Right cardiac atrium (tissue), 5 donors: ENCODE measurements at places on chromosomes 3 and 15.
A peak's percentile ranks its signal among the peaks of the same experiment; 100 is the strongest.

DNA sequence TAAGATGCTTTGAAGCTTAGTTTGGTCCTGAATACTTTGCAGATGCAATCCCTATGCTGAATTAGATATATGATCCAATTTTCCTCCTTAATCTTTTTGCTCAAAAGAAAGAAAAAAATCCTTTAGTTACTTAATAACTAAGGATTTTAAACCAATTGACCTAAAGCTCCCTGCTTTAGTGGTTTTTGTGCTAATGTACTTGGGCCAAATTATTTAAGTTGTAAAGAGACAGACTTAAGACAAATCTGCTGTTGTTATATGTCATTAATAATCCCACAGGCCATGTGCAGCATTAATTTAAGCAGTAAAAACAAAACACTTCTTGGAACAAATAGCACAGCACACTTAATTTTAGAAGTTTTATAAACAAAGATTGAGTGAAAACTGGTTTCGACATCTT is 776.1 kb upstream of the SEMA6D start:
- no peak for DNase-seq

GRCh38 chr15:34621675-34622074 is 38.2 kb upstream of the GOLGA8B start:
- no peak for DNase-seq

DNA sequence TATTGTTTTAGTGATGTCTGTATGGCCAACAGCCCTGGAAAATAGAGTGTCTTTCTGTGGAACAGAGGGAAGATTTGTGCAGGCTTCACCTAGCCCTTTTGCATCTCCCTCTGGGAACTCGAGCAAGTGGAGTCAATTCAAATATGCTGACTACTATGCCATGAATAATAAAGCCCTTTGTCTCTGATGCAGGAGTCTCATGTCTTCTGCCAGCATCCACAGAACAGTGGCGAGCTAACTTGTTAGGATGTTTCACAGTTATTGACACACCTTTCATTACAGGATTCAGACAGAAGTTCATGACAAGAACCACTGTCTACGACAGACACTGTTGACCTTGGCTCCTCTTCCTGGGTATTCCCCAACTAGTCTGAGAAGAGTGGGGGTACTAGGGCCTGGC is 15.6 kb upstream of the CCDC54 start:
- DNase-seq: no peak

DNA sequence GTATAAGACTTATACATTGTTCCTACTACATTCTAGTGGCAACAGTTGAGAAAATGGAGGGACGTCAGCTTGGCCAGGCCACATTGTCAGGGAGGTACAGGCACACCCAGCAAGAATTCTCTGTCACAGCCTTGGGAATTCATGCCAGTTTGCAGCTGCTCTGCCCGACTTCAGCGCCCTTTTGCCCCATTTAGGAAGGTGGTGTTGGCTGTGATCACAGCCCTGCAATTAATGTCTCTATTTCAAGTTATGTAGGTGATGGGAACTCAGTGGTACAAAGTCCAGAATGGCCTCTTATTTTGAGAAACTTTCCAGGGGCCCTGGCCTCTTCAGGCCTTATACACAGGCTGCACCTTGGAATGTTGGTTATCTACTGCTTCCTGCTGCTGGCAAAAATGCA is 26.7 kb downstream of the AMOTL2 start:
- DNase-seq: peak; percentile 7

DNA sequence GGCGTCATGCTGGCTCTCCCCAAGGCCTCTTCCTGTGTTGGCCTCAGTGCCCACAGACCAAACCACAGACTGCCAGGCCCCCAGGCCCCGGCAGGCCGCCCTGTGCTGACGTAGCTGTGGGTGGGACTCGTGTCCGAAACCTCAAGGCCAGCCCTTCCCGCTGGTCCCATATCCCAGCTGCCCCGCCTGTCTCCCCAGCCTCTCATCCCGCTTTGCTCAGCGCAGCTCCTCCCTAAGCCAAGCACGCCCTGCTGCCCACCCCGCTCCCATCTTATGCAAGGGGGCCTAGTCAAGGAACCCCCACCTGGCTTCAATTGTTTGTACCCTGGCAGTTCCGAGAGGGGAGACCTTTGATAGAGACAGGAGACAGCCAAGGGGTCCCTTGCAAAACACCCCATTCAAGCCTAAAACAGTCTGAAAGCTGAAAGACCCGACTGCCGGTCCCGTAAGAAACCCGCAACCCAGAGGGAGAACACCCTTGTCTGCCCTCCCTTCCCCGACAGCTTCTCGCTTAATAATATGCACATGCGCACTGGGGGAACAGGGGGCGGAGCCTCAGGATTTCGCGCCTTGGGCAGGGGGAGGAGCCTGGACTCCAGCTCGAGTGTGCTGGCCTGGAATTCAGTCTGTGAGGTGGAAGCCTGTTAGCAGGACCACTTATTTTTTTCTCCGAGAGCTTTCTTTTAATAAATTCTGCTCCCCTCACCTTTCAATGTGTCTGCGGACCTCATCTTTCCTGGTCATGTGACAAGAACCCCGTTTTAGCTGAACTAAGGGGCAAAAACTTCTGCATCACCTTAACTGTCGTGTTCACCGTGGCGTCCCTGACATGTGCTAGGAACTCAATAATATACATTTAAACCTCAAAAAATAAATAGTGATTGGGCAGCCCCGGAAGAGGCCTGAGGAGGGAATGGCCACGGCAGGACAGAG is 17.2 kb downstream of the TNFAIP8L3 start:
- peak; percentile 92 for DNase-seq

GRCh38 chr3:113952921-113953320 is 5.1 kb downstream of the ZDHHC23 start:
- no peak for DNase-seq

DNA sequence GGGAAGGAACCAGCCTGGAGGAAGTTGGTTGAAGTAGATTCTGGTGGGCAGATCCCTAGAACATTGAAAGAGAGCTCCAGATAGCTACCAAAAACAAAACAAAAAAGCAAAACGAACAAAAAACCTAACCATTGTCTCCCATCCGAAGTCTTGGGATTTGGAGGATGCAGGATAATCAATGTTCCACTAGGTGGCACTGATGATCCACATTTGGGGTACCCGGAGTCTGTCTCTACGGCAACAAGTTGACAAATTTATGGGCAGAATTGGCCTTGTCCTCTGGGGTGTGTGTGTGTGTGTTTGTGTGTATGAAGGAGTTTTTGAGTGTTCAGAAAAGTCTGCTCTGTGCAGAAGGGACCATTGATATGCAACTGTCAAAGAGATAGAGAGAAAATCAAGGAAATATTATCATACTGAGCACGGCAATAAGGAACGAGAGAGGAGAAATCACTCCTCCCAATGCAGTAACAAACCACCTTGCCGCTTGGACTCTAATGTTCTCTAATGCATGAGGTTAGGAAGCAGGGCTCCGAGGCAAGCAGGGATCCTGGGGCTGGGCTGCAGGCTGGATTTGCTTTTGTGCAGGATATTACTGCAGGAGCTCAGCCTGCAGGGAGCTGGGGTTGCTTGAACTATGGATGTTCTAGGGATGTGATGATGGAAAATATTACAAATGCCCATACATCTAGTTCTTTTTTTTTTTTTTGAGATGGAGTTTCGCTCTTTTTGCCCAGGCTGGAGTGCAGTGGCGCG is 59.8 kb upstream of the KLHL25 start:
- DNase-seq: no peak

- DNase-seq: no peak
These were observed 163.6 kb upstream of the NDN start for GRCh38 chr15:23850666-23851065.

DNA sequence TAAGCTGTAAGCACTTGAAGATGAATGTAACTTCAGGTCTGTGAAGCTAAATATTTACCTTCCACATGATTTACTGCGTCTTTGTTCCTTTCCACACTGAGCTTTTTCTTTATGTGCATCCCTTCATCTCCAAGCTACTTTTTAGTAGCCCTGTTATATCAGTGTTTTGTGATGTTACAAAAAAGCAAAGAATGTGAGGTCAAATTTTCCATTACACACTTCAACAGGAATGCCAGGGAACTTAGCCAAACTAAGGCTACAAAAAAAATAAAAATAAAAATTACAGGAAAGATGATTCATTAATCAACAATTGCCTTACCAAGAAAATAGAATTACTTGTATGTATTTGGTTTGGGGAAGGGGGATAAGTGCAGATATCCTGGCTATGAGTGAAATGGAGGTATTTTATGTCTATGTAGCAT is 73.0 kb downstream of the FILIP1L start:
- no peak for DNase-seq

- no peak for DNase-seq
These were observed 440.7 kb upstream of the THBS1 start for GRCh38 chr15:39140060-39140604.

DNA sequence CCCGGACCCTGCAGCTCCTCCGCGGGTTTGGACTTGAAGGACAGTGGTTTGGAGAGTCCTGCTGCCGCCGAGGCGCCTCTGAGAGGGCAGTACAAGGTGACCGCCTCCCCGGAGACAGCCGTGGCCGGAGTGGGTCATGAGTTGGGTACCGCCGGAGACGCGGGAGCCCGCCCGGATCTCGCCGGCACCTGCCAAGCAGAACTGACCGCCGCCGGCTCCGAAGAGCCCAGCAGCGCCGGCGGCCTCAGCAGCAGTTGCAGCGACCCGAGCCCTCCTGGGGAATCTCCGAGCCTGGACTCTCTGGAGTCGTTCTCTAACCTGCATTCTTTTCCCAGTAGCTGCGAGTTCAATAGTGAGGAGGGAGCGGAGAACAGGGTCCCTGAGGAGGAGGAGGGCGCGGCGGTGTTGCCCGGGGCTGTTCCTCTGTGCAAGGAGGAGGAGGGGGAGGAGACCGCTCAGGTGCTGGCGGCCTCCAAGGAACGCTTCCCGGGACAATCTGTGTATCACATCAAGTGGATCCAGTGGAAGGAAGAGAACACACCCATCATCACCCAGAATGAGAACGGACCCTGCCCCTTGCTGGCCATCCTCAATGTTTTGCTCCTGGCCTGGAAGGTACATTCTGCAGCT is 634 bp downstream of the MINDY2 start:
- DNase-seq: peak; percentile 59

DNA sequence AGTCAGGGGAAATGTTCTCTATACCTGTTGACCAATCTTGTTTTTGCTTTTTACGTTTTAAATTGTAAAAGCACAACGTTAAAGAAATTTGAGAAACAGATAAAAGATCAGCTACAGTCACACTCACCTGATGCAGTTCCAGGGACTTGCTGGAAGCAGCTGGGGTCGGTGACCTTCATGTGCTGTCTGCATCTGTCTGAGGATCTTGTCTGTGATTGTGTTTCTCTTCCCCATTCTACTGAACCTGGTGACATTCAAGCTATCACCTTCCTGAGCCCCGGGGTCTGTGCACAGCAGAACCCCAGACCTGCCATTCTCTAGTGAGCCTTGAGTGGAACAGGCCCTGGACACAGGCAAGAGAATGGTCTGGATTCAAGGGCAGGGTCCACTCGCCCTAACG is 66.4 kb upstream of the SIAH2 start:
- DNase-seq: no peak

- no peak for DNase-seq
These were observed 15.6 kb downstream of the SENP5 start for GRCh38 chr3:196883361-196883760.

DNA sequence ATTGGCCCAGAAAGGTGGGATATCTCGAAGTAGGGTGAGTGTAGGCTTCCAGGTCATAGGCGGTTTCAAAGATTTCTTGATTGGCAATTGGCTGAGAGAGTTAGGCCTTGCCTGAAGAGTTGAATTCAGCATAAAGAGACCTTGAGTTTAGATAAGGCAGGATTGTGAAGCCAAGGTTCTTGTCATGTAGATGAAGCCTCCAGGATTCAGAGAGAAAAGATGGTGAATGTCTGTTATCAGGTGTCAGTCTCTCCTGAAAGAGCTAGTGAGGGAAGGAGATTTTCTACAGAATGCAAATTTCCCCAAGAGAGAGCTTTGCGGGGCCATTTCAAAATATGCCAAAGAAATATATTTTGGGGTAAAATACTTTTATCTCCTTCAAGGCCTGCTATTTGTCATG is 217.0 kb upstream of the TLE3 start:
- DNase-seq: no peak

DNA sequence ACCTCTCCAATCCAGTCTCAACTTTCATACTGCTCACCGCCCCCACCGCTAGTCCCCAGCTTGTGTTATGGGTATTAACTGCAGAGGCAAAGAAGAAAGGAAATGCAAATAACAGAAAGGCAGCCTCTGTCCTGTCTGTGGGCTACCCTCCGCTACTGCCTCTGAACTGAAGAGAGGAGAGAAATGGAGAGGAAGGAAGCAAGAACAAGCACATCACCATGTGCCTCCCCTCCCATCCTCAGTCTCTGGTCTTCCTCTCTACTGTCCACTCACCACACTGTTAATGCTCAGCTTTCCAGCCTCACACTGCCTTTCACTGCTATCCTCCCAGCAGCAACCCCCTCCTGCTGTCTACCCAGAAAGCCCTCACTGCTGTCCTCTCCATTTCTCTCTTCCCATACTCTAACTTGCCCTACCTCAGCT is 139.0 kb upstream of the SLC2A2 start:
- no peak for DNase-seq

DNA sequence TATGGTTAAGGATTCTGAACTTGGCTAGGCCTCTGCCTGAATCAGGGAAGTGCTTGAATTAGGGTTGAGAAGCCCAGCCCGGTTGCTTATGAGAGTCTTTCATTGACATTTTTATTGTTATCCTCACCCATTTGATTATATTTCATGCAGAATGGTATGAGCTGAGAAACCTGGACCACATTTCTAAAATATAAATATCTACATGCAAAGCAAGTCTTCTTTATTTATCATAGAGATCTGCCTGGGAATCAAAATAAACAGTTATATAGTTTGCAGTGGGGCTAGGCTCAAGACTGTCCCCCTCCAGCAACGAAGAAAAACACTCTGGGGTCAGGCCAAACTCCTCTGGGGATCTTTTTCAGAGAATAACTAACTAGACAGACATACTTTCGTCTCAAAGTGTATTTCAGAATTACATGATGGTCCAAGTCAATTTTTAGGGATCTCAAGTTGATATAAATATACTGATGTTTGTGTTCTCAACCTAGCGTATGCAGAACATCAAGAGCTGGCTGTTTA is 675.4 kb upstream of the NR2F2 start:
- no peak for DNase-seq

GRCh38 chr3:36365829-36366228 is 14.5 kb upstream of the STAC start:
- DNase-seq: no peak

DNA sequence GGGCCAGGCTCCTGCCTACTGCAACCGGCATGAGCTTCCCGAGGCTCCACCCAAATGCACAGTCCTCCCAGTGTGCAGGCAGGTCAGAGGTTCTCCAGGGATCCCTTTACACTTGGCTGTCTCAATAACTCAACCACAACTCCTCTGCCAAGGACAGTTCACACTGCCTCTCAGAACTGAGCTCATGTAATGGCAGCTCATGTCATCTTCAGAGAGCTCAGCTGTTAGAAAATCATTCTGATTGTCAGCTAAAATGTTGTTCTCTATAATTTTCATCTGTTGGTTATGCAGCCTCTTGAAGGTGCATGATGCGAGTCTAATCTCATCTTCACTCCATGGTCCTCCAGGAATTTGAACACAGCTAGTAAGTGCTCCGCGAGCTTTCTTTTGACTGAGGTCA is 76.7 kb downstream of the SST start:
- DNase-seq: no peak

DNA sequence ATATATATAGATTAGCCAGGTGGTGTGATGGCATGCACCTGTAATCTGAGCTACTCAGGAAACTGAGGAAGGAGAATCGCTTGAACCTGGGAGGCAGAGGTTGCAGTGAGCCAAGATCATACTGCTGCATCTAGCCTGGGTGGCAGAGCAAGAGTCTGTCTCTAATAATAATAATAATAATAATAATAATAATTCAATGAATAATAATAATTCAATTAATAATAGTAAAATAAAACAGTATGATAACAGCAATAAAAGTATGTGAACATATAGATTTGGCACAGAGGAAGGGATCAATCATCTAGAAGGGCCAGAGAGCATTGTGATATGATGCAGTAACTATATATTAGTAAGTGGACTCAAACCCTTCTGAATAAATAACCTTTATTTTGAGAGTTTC is 314.5 kb upstream of the COL8A1 start:
- no peak for DNase-seq
